ENCODE measurements at places on chromosomes 1 and 21. TPM values are rescaled to one million over a fixed set of nuclear protein-coding genes. Genes with fewer than 3 reads are reported as not detected.

- DNase-seq = no peak
Measured at GRCh38 chr21:41426676-41427404, 801 bp downstream of the MX1 start.

DNA sequence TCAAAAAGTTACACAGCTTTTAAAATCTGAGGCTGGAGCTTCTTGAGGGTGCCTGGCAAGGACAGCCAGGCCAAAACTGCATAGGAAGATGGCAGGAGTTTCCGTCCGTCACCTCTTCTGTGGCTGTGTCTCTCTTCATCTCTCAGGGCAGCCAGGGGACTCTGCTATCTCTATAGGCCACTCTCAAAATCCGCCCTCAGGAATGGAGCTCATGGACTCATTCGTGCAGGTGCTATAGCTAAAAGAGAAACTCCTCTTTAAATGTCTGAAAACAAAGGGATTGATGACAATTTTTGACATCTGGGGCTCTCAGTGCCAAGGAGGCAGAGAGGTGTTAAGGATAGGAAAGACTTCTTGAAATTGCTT, 27.2 kb downstream of the OVAAL start:
- no peak for DNase-seq

GRCh38 chr1:155219592-155220031, 11.1 kb downstream of the MTX1 start:
- DNase-seq = no peak

DNA sequence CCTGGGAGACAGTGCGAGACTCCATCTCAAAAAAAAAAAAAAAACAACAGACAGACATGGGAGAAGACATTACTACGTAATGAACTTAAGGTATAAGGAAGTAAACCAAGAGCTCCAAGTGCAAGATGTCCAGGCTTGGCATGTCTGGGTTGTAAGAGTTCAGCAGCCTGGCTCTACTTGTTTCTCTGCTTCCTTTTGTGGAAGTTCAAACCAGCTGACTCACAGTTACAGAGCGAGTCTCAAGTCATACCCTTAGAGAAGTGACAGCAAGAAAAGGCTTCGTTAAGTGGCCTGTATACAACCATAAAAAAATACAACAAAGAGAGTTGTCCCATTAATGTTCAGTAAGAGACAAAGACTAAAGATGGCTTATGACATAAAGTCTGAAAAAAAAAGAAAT, 1.3 kb downstream of the RIT1 start:
- peak; percentile 33 for DNase-seq

- no peak for DNase-seq
Measured at GRCh38 chr1:157400766-157401165, 151.5 kb downstream of the FCRL5 start.

DNA sequence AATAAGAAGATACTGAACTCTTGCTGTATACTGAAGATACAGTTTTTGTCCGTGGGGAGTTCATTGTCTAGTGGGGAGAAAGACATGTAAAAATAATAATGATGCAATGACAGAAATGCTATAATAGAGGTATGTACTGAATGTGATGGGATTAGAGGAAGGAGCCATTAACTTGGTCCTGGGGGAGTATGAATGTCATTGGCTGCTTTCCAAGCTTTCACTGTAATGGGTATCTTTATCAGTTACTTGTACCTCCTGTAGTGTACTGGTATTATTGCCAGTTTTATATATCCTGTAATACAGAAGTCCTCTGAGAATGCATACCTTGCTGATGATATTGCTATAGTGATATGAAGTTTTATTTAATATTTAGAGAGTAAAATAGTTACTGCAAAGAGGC, 7.4 kb downstream of the BTBD8 start:
- no peak for DNase-seq

DNA sequence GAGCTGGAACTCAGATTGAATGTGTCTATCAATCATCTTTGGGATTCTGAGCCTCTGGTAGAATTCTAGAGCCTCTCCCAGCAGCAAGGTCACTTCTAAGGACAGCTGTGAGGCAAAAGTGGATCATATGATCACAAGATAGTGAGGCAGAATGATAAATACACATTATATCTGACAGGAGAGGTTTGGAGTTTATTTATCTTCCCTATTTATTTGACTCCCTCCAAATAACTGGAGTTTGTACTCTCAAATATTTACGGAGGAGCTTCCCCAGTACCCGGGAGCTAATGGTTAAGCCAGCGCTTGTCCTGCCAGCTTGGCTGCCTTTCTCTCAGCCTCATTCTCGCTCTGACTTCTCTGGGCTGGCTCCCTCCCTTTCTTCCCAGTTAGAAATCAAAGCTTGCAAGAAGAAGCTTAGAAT, 2.3 kb downstream of the HMGCS2 start:
- peak; percentile 61 for DNase-seq

Gene SERPINC1
- total RNA-seq = 0.49 TPM

Data from left colon (tissue), 2 donors.